Right renal cortex interstitium (tissue), 3 donors: ENCODE measurements at places on chromosomes 7 and 10.

- DNase-seq, result no peak
Measured at GRCh38 chr10:91891125-91892001, 17.9 kb downstream of the FGFBP3 start.

DNA sequence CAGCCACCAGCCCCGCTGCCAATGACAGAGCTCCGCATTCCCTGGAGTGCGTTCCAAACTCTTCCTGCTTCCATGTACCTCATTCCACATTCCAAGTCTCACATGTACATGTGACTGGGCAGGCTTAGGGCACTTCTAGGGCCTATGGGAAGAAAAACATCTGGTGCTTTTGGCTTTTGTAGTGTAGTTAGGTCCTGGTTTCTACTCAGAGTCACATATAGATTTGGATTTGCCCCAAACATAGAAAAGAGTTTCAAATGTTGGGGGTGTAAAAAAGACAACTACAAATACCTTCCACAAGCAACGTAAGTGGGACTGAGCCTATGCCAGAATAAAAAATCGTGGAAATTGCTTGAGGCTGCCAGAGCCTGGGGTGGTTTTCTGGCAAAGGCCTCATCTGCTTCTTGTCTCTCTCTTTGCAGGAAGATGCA lies 84.1 kb downstream of the ZNF467 start:
- DNase-seq, result no peak

GRCh38 chr7:99201027-99201426 lies 6.9 kb downstream of the KPNA7 start:
- no peak for DNase-seq

DNA sequence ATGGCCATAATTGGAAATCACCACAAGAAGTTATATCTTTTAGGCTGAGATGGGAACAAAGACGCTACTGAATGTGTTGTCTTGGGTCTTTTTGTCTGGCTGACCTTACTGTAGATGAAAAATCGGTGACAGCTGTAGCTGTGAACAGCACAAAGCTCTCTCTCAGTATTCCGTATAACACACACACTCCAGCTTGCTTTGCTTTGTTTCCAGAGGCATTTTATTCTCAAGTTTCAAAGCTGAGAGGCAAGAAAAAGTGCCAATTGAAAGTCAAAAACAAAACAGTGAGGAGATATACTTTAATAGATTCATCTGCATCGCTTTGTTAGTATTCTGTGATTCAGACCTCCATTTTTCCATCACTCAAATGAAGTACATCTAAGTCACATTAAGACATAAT lies 39.6 kb upstream of the CABCOCO1 start:
- no peak for DNase-seq

- no peak for DNase-seq
Measured at GRCh38 chr10:98328163-98328562, 60.2 kb upstream of the LOXL4 start.

- no peak for DNase-seq
Measured at GRCh38 chr7:60017-60675, 132.2 kb upstream of the FAM20C start.

- no peak for DNase-seq
Measured at GRCh38 chr7:123661765-123662164, 6.1 kb downstream of the LMOD2 start.

DNA sequence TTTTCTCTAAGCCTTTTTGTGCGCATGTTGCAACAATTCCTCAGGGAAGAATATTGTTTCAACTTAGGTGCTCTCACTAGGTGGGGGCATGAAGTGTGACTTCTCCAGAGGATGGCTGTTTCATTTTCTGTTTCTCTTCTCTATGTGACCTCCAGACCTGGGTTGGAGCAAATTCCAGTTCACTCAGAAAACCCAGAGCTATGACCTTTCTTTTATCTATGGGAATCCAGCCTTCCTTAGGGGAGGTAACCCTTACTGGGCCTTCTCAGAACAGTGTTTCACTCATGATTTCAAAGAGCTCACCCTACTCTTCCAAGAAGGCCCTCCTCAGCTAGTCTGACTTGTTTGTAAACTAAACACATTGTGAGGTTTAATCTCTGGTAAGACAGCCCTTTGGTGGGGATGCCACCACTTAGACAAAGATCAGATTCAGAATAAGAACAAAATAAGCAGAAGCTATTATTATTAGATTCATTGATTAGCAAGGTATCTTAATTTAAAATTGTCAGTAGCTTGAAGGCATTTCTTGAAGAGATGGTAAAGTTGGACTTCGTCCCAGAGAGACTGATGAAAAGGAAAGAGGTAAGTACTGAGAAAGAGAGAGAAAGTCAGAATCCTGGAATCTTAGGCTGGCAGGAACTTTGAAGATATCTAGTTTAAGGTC lies 16.6 kb upstream of the TAS2R60 start:
- no peak for DNase-seq
